ENCODE measurements at places on chromosomes 1 and 21. TPM values are rescaled to one million over a fixed set of nuclear protein-coding genes. Genes with fewer than 3 reads are reported as not detected.

The OR2T33 gene
- not detected for polyA plus RNA-seq

The BTG2 gene
- 117 TPM for polyA plus RNA-seq

The RBM11 gene
- 1.1 TPM for polyA plus RNA-seq

The CNTN2 gene
- polyA plus RNA-seq = not detected

The CDA gene
- 16.2 TPM for polyA plus RNA-seq

The CLCA1 gene
- polyA plus RNA-seq = 29.7 TPM

The C8A gene
- not detected for polyA plus RNA-seq

The NUDT4B gene
- 1.8 TPM for polyA plus RNA-seq

The INKA2 gene
- polyA plus RNA-seq = 1.3 TPM

The CFAP74 gene
- not detected for polyA plus RNA-seq

The PARS2 gene
- polyA plus RNA-seq = 2.4 TPM

The ALPL gene
- 2.5 TPM for polyA plus RNA-seq

The NMNAT2 gene
- polyA plus RNA-seq = not detected

The CRYBG2 gene
- polyA plus RNA-seq = 6.4 TPM

The DTL gene
- polyA plus RNA-seq = 0.10 TPM

The ECM1 gene
- polyA plus RNA-seq = 8.1 TPM

The CHRM3 gene
- not detected for polyA plus RNA-seq

The LPGAT1 gene
- polyA plus RNA-seq = 10.4 TPM

The RPF1 gene
- polyA plus RNA-seq = 34.1 TPM

The ACTN2 gene
- polyA plus RNA-seq = 40.1 TPM

The FH gene
- 27.9 TPM for polyA plus RNA-seq

The SPRR1A gene
- polyA plus RNA-seq = not detected

The SPRR5 gene
- not detected for polyA plus RNA-seq

The TNFAIP8L2 gene
- polyA plus RNA-seq = 7.1 TPM

The MNDA gene
- 1.8 TPM for polyA plus RNA-seq

The FCGR2B gene
- 8.5 TPM for polyA plus RNA-seq

The RPE65 gene
- polyA plus RNA-seq = not detected

The PTPRC gene
- polyA plus RNA-seq = 1.4 TPM

The ZMYND12 gene
- 0.26 TPM for polyA plus RNA-seq

The MYOG gene
- polyA plus RNA-seq = not detected

The PLPP3 gene
- polyA plus RNA-seq = 114 TPM

The OR6K3 gene
- polyA plus RNA-seq = not detected

The S100A7A gene
- polyA plus RNA-seq = not detected

The HCRTR1 gene
- 0.18 TPM for polyA plus RNA-seq

The TAF1A gene
- polyA plus RNA-seq = 3.1 TPM

The AIM2 gene
- not detected for polyA plus RNA-seq

The HSPA6 gene
- polyA plus RNA-seq = 1.1 TPM

The BRINP3 gene
- not detected for polyA plus RNA-seq

The AMY1B gene
- not detected for polyA plus RNA-seq

The FALEC gene
- 1.1 TPM for polyA plus RNA-seq

The SLC37A1 gene
- 5.0 TPM for polyA plus RNA-seq

The FHAD1 gene
- 0.03 TPM for polyA plus RNA-seq

The F3 gene
- polyA plus RNA-seq = 8.3 TPM

The DMBX1 gene
- polyA plus RNA-seq = 0.38 TPM

The TMEM200B gene
- polyA plus RNA-seq = 5.4 TPM

The F5 gene
- polyA plus RNA-seq = 3.5 TPM

Measured in aorta (tissue), 5 donors.